ENCODE measurements at places on chromosomes 4 and X.
A peak's percentile ranks its signal among the peaks of the same experiment; 100 is the strongest.

DNA sequence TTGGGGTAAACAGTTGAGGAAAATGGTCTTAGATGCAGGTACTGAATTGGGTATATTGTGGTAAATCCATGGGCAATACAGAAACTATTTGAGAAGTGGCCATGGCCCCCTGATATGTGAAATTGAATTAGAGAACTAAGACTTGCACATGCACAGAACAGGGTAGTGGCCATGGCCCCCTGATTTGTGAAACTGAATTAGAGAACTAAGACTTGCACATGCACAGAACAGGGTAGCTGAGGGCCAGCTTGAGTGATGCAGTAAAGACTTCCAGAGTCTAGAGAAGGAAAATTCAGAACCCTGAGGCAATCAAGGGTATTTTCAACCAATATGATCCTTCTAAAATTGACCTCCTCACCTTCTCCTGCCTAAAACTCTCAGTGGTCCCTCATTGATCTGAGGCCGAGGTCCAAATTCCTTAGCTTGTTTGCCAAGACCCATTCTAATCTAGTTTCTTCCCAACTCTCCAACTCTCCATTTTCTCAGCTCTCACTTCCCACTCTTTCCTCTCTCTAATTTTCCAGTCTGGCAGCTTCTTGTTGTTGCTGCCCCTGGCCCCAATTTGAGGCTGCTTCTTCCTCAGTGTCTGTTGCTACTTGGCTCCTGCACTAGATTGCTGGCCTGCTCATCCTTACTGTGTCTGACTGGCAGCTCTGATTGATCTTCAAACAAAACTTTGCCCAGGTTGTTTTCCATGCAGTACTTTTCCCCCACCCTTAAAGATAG, 72.4 kb downstream of the FRAS1 start:
- DNase-seq = no peak

GRCh38 chr4:53497487-53498244, 93.6 kb downstream of the LNX1 start:
- no peak for DNase-seq

GRCh38 chr4:98744372-98745150, 86.2 kb upstream of the TSPAN5 start:
- no peak for DNase-seq

GRCh38 chr4:1116838-1117237, 3.5 kb upstream of the RNF212 start:
- DNase-seq = no peak

- DNase-seq = no peak
Observed at GRCh38 chr4:14345356-14345775, 656.9 kb upstream of the CPEB2 start.

GRCh38 chrX:66728818-66729271, 90.0 kb upstream of the EDA2R start:
- DNase-seq = no peak

GRCh38 chr4:121669163-121669550, 27.6 kb downstream of the ANXA5 start:
- DNase-seq = no peak

DNA sequence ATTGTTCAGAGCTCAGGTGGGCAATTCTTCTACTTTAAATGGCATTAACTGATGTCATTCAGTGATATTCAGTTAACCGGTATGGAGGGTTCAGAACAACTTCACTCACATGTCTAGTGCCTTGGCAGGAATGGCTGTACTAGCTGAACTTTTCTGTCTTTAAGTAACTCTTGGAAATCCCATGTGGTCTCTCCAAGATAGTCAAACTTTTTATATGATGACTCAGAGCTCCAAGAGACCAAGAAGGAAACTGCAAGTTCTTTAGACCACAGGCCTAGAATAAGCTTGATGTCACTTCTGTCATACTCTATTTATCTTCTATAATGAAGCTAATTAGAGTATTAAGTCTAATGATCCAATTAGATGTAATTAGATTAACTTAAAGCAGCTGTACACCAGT, 24.9 kb downstream of the LHFPL1 start:
- no peak for DNase-seq

DNA sequence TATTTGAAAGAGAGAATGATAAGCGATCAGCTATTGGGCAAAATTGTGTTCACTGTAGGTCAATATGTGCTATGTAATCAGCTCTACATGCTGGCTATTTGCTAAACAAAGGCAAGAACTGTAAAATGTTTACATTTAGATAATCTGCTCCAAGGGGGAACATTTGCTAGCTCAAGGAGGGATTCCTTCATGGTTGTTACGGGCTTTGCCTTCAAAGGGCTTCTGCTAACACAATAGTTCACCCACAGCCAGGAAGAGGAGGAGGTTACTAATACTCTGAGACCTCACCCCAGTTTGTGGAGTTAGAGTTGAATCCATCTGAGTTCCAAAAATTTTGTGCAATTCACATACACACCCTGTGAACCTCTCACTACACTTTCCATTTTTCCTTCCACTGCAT, 107.6 kb upstream of the BMP3 start:
- DNase-seq = no peak

DNA sequence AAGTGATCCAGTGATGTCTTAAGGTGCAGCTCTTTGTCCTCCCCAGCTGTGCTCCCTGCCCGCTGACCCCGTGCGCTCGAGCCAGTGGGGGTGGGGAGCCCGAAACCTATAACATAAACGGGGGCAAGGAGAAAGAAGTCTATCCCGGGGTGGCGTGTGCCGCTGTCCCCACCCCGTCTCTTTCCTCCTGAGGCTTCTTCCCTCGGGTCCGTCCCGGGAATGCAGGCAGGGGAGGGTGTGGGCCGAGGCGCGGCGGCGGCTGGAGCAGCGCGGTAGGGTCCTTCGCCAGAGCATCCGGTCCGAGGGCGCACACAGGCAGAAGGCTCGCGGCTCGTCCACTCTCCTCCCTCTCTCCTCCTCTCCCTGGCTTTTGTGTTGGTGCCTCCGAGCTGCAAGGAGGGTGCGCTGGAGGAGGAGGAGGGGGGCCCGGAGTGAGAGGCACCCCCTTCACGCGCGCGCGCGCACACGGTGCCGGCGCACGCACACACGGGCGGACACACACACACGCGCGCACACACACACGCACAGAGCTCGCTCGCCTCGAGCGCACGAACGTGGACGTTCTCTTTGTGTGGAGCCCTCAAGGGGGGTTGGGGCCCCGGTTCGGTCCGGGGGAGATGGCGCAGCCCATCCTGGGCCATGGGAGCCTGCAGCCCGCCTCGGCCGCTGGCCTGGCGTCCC, at the start of gene RAB33A:
Gene RAB33A, plus strand, starts transcription at position 517 of the 681 bp plus-strand sequence. Its CDS starts 101 bp downstream, at position 618.
- DNase-seq = no peak

DNA sequence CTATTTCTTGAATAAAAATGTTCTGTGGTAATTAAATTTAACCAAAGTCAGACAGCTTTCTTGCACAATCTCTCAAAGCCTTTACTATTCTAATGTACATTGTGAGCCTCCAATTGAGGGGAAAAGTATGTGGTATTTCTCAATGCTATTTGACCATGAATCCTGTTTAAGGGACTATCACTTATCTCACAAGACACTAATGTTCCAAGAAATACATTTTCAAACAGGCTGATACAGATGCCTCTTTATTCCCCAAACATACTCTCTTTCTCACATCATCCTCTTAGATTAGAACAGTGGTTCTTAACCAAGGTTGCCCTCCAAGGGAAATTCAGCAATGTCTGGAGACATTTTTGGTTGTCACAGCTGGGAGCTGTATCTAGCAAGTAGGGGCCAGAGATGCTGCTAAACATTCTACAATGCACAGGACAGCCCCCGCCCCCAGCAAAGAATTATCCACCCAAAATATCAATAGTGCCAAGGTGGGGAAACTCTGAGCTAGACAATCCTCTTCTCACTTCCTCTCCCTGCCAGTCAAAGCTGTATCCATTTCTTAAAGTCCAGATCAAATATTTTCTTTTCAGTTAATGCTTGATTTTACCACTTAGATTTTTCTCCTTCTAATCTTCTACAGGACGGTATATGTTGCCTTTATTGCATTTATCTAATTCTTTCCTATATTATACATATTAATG, 129.2 kb upstream of the TRIM2 start:
- DNase-seq = no peak

- no peak for DNase-seq
Observed at GRCh38 chr4:72875138-72875537, 194.4 kb downstream of the COX18 start.

- no peak for DNase-seq
Observed at GRCh38 chr4:137238456-137239162, 293.7 kb downstream of the PCDH18 start.

DNA sequence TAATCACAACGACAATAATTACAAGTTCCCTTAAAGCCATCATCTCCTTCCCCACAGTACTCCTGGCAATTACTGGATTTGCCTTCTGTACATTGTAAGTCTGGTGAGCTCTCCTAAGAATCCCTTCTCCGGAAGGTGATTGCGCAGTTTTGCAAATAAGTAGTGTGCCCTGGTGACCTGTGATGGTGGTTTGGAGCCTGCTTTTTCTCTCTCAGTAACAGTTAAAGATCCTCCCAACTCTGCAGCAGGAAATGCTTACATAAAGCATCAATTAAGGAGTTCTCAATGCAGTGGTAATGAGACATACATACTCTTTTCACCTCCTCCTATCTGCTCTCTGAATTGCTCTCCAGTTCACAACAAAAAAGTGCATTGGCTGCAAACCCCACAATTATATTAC, 159.7 kb downstream of the SH2D1A start:
- no peak for DNase-seq

GRCh38 chrX:69317721-69318120, 152.5 kb upstream of the PJA1 start:
- DNase-seq = no peak

DNA sequence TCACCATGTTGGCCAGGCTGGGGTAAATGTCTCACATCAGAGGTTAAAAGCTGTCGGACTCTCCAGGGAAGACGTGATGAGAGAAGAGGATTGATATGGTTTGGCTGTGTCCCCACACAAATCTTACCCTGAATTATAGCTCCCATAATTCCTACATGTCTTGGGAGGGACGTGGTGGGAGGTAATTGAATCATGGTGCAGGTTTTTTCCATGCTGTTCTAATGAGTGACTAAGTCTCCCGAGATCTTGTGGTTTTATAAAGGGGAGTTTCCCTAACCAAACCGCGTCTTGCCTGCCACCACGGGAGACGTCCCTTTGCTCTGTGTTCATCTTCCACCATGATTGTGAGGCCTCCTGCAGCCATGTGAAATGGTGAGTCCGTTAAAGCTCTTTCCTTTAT, 64.4 kb downstream of the ASMT start:
- no peak for DNase-seq

GRCh38 chrX:639151-639550, 8.6 kb downstream of the SHOX start:
- DNase-seq = no peak

- no peak for DNase-seq
Observed at GRCh38 chr4:2871466-2871865, 27.8 kb downstream of the ADD1 start.

DNA sequence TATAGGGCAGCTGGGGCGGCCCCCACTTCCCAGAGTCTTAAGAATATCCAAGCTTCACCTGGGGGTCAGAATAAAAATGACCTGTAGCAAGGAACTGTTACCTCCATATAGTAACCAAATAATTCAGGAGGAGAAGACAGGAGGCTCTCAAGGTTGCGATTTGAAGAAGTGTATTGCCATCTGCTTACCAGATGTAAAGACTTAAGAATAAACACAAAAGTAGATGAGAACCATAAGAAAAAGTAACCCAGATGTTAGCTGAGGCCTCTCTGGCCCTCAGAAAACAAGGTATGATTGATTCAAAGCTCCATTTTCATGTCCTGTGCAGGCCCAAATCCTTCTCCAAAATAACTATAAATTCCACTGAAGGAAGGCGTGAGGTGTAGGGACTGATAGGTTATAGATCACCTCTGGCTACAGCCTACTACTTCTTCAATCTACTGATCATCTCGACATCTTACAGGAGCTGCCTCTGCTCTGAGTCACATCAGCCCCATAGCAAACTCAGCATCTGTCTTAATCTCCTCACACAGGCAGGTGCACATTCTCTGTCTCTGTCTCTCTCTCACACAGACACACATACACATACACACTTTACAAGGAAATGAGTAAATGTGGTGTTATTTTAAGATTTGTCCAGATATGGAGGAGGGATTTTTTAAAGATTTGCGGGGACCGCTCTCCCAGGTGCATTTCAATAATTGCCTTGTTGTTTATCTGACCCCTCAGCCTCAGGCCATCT, 193.9 kb upstream of the EDNRA start:
- no peak for DNase-seq

DNA sequence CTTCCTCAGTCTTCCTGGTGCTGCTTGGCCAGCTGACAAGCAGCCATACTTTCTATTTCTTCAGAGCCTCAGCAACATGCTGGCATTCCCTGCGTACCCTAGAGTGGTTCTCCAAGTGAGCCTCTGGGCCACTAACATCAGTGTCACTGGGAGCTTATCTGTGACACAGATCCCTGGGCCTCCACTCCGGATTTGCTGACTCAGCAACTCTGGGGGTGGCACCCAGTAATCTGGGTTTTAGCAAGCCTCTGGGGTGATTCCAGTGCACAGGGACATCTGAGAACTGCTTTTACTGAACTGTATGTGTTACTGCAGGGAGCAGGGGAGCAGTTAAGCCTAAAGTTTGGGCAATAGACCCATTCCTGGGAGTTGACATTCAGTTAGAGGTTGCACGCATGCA, 28.2 kb upstream of the HMGB3 start:
- no peak for DNase-seq

DNA sequence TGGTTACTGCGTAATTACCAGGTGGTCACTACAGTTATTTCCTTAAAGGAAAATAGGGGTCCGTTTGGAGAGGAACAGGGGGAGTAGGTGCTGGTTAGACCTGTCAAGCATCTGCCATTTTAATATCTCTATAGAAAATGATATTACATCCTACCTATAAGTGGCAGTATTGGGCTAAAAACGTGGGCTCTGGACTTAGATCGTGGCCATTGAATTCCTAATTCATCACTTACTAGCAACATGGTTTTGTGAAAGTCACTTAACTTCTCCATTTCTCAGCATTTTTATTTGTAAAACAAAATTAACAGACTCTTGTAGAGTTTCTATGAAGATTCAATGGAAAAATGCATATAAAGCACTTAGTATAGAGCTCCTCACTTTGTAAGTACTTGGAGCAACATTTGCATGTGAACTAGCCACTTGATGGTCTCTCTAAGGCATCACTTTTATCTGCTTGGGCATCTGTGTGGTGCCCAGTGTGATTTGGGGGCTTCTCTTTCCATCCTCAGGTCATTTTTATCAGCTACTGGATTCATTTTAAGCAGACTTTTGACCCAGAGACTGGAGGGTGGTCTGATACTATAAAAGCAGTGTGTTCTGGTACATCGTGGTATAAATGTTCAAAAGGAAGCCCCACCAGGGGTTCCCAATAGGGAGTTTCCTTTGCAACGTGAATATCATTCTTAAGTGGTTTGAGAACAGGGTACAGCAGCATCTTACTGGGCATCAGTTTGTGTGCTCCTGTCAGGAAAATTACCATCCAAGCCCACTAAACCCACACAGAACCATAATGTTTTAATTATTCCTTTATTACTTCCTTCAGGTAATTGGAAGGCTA, 42.7 kb upstream of the RASSF6 start:
- DNase-seq = no peak

DNA sequence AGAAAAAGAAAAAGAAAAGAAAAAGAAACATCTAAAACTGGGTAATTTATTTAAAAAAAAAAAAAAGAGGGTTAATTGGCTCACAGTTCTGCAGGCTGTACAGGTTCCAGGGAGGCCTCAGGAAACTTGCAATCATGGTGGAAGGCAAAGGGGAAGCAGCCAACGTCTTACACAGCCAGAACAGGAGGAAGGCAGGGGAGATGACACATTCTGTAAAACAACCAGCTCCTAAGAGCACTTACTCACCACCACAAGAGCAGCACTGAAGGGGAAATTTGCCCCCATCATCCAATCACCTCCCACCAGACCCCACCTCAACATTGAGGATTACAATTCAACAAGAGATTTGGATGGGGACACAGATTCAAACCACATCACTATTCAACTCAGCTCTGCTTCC, 36.8 kb upstream of the TMEM184C start:
- no peak for DNase-seq

GRCh38 chrX:17405225-17405969, 30.4 kb downstream of the NHS start:
- DNase-seq = peak; percentile 49

Measured in SW 1271 (cell line).